ENCODE measurements at places on chromosomes 4 and X.

DNA sequence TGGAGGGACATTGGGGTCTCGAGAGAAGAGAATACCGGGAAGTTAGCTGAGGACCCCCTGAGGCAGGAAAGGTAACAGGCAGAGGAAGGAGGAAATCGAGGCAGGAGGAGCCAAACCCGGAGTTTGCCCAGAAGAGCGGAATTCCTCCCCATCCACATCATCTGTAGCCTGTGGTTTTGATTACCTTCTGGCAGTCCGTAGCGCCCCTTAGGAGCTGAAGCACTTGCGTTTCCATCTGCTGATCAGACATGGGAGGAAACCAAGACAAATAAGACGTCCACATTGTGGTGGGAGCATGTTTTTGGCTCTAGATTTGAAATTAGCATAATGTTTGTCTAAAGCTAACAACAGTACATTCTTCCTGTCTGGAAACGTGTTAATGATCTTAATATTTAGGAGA, 26.8 kb upstream of the HMX1 start:
- DNase-seq: no peak

DNA sequence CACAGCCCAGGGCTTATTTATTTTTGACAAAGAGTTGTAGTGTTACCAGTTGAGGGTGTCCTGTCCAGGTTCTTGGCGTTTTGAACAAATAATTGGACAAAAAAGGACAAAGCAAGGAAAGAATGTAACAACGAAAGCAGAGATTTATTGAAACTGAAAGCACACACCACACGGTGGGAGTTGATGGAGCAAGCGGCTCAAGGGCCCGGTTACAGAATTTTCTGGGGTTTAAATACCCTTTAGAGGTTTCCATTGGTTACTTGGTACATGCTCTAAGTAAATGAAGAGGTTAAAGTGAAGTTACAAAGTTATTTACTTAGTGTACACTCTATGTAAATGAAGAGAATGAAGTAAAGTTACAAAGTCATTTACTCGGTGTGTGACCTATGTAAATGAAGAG, 27.8 kb upstream of the OPHN1 start:
- no peak for DNase-seq

GRCh38 chr4:78644744-78645330, 93.3 kb downstream of the ANXA3 start:
- DNase-seq: peak; percentile 60

GRCh38 chr4:114399105-114399504, 199.5 kb upstream of the UGT8 start:
- DNase-seq: no peak

GRCh38 chr4:96173756-96174155, 333.9 kb downstream of the PDHA2 start:
- DNase-seq: no peak

DNA sequence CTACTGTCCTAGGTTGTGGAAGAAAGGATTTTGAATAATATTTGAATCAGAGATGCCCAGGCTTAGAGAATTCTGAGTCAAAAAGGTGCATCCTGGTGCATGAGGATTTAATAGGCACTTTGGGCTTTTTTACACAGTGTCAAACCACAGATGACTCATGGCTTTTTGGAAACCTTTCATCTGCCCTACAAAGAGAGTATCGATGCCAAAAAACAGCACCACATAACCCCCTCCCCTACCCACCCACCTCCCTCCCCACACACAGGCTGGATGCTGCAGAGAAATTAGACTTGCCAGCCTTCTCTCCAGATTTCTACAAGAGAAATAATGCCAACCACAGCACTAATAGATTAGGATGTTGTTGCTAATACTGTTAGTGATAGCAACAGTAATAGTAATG, 779.3 kb downstream of the NLGN4X start:
- DNase-seq: no peak

DNA sequence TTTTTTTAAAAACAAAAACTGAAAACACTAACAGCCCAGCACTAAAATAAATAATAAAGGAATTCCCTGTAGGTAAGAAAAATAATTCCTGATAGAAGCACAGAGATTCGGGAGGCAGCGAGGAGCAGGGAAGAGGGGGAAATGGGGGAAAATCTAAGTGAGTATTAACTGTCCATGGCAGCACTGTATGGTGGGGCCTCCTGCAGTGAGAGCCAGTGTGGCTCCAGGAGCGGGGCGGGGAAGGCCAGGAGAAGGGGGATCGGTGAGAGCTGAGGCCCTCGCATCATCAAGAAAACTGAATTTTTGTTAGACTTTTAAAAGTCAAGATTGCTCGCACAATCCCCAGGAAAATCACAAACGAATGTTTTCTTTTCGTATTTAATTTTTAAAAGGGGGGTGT, 14.1 kb downstream of the RNF212 start:
- no peak for DNase-seq

DNA sequence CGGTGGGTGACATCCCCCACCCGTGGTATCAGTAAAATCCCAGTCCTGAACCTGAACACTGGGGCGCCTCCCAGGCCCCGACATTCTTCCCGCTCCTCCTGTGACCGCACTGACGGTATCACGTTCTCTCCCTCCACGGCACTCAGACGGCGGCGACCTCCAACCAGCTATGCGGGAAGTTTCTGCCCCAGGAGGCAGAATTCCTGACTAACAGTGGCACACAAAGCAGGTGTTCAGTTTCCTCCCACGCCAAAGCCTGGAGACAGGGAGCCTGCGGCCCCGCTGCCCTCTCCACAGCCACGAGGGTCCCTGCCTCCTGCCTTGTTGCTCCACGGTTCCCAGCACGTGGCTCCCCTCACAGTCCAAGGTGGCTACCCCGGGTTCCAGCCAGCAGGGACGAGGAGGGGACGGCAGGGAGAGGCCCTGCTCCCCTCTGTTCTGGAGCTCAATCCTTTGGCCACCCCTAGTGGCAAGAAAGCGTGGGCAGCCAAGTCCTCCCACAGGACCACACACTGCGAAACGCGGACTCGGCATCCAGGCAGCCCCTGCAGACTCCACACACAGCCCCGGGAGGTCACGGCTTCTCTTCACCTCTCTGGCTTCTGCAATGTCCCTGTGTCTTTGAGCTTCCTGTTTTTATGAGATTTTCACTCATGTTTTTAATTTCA, 15.2 kb downstream of the CTBP1 start:
- no peak for DNase-seq

- DNase-seq: no peak
Measured at GRCh38 chr4:84626673-84627072, 43.7 kb downstream of the CDS1 start.

DNA sequence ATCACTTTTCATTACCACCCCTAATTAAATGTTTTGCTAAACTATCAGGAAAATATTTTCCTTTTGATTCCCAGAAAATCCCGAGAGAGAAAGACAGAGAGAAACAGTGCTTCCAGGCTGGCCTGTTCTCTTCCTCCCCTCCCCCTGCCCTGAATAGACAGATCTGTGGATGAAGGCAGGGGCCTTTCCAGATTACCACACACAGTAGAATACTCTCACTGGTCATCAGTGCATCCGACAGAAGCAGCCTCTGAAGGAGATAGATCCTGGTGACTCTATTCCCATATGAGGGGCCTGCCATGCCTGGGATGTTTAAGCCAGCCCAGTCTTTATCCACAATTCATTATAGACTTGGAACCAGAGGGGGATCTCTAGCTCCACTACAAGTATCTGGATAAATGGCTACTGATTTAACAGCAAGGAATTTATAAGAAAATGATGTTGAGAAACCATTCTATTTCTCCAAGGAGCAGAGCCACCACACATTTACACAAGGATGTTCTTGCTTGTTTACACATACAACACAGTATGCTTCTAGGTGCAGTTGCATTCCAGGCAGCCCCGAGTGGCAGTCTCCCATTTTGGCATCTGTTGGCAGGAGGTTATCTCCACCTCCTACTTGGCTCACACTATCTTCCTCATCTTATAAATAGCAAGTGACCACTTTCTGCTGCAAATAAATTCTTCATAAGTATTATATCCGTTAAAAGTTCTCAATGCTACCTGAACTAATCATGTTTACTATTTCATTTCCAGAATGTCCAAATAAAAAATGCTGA, 115.8 kb downstream of the HS6ST2 start:
- DNase-seq: no peak

DNA sequence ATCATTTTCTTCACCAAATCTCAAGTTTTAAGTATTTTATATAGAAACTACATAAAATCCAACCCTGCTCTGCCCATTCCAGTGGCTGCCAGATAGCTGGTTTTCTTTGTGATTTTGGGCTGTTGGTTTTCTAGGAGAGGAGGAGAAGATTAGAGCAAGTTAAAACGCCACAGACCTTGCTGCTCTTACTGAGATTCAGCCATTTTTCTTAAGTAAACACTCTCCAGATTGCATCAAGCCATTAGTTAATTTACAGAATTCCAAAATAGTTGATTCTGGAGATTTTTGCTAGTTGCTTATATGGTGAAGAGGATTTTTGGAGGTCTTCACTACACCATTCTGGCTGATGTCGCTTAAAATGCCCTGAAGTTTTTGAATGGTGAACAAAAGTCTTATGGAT, 366.2 kb downstream of the MAPK10 start:
- DNase-seq: no peak

All from CD4-positive, alpha-beta T cell treated with Interferon alpha-2 for 1 hour (primary cell).